ENCODE measurements at places on chromosomes 5 and 9.

GRCh38 chr9:112505607-112506006, 19.0 kb downstream of the KIAA1958 start:
- DNase-seq = no peak

DNA sequence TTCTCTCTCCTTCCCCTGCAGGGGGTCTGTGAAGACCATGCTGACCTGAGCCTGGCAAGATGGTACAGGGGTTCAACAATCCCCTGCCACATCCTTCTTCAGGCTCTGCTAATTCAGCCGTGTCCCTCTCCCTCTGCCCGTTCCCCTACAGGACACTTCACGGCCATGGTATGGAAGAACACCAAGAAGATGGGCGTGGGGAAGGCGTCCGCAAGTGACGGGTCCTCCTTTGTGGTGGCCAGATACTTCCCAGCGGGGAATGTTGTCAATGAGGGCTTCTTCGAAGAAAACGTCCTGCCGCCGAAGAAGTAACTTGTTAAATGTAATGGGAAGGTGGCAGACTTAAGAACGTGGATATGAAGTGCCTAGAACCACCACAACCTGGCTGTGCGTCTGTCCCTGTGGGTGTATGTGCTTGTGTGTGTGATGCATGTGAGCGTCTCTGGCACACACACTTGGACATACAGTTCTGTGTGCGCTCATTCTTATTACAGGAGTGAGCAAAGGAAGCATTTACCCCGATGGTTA, 6.9 kb upstream of the CCIN start:
- DNase-seq = no peak

GRCh38 chr5:15266841-15267240, 233.1 kb upstream of the FBXL7 start:
- DNase-seq = no peak

DNA sequence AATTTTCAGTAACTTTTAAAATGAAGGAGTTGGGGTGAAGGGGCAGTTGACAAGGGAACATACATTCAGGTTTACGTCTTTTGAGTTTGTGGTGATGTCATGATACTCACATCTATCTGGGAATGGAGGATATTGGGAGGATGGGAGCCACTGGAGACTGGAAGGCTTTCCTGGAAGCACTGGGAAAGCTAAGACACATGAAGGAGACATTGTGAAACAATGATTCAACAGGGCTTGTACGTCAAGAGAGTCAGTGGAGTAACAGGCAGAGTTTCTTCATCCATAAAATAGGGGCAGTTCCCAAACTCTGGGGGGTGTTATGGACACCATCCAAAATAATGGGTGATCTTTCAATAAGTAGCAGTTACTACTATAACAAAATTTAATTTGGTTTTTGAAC, 572.8 kb downstream of the CCDC171 start:
- DNase-seq = no peak

DNA sequence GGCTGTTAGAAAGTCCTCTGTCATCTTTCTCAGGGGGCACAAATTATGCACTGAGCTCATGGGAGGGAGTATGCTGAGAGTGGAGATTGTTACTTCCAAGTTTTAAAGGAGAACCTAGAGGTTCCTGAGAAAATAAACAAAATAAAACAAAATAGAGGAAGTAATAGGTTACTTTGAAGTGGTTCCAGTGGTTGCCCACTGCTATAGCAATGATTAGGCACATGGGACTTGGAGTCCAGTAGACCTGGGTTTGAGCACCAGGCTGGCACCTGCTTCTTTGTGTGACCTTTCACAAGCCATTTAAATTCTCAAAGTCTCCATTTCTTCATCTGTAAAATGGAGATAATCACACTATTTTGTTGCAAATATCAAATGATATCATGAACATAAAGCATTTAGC, 13.8 kb upstream of the CDC23 start:
- no peak for DNase-seq

DNA sequence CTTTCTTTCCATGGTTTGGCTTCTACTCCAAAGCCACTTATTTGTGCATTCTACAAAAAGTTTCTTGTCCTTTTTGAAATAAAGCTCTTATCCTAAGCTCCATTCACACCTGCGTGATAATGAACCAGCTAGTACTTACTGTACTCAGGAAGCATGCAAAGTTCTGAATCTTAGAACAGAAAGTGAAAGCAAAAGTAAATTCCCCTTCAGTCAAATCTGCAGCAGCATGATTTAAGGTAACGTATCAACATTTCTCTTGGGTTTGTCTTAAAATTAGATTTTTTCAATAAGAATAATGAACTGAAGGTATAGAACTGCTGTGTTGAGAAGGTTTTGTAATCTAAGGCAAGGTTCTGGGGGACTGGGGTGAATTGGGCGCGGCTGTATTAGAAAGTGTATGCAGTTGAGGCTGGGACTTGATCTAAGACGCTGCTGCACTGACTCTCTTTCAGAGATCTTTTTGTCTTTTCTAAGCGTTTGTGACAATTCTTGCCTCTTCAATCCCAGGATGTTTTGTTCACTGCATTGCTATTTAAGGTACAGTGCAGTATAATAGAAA, at the start of gene ERAP2:
Gene ERAP2, plus strand, starts transcription at position 209 of the 559 bp plus-strand sequence. CDS start 3,186 bp downstream, outside the sequence.
- DNase-seq = no peak

DNA sequence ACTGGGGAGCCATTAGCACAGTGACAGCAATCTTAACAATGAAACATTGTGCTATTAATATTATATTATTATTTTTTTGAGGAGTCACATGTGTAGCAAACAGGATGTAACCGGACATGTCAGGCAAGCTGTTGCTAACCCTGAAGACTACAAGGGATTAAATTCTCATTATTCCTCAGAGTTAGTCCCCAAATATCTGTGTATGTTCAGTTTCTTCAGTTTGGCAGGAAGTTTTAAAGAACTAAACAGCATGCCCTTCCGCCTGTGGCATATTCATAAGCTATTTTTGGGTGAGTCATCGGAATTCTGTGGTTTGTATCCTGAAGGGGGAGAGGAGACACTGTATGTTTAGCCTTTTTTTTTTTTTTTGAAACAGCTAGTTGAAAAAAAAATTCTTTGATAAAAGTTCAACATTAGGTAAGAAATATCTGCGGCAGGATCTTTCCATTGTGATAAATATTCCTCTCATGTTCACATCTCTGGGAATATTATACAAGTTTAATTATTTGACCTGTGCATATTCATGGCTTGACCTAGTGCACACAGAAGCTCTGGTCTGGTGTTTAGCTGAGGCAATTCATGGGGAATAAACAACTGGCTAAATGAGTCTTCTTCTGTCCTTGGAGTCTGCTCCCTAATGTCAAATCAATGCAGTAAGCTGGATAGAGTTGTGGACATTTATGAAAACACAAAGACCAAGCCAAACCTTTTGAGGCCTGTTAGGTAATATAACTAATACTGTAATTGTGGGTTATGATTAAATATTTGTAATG, 202.7 kb upstream of the CDKN2B start:
- DNase-seq = no peak

- DNase-seq = no peak
Observed at GRCh38 chr5:140429724-140430123, 28.1 kb downstream of the ANKHD1 start.

DNA sequence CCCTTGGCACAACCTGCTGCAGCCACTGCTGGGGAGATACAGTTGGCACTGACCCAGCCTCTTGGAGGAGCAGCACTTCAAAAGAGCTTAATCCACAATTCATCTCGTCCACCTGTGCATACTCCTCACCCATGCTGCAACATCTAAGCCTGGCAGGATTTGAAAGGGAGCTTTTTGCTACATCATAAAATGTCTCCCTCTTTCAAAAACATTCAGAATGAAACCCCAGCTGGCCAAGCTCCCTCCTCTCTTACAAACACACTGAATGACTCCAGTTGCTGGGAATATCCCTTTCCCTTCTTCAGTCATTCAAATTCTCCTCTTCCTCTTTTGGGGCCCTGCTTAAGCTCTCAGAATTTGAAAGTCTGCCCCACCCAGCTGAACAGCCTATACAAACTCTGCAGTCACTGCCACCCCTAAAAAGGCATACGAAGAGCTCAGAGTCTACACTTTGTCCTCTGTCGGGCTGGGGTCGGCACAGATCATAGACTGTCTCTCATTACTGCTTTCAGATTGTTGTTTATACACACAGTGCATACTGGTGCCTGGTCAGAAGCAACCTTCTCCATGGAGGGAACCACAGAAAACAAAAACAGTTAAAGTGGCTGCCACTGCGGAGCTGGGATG, 8.8 kb upstream of the C5orf15 start:
- no peak for DNase-seq

DNA sequence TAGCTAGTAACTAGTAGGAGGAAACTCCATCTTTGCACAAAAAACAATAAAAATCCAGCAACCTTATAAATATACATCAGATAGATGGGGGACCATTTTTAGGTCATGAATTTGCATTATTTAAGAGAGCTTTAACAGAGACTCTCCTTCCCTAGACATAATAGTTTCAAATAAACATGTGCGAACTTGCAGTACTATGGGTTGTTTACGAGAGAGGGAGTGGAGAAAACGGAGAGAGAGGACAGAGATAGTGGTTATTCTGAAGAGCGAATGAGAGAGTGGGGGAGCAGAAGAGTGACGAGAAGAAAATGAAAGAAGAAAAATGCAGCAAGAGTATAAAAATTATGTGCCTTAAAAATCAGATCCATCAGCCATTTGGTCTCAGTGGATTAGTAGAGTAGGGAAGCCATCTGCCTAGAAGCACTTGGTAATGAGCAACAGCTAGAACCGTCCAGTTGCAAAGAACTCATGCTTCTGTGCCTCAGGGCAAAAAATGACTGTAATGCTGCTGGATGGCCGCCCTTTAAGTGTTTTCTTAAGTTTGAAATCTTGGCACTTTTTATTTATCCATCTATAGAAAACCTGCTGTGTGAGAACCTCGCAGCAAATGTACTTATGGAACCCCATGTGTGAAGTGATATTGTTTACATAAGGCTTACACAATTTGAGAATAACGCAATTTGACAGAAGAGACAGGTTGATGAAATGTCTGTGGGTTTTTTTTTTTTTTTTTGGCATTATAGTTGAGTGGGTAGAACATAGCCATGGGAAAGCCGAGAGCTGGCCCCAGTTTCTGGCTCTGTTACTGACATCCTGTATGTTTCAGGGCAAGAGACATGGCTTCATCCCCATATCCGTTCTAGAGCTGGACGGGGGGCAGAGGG, 95.6 kb upstream of the ZNF608 start:
- DNase-seq = no peak

GRCh38 chr5:54570916-54571315, 53.4 kb downstream of the SNX18 start:
- DNase-seq = no peak

DNA sequence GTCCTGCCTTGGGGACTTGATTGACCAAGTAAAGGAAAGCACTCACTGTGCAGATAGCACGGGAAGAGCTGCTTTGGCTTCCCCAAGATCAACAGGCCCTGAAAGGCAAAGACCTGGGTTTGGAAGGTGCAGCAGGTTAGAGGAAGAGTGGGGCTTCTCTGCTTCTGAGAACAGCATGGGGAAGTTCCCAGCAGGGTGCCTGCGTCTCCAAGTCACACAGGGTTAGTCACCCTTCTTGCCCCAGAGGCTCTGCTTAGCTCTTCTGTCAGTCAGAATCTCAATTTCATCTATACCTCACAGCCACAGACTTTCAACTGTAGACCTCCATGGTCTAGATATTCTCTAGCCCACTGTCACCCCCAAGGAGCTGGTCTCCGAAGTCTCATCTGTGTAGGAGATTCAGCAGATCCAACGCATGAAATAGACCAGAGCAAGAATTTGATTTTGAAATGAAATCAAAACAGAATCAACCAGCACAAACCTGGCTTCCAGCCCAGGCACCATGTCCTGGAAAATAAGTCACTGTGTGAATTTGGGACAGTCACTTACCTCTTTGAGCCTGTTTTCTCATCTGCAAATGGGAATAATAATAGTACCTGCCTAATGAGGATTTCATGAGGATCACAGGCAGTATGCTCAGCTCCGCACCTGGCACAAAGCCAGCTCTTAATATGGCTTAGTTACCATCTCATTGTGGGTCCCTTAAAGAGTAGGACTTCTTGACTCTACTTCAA, 64.0 kb downstream of the SFXN1 start:
- no peak for DNase-seq

- no peak for DNase-seq
Observed at GRCh38 chr9:87505869-87506678, 8.4 kb downstream of the DAPK1 start.

GRCh38 chr5:117245130-117245529, 670.5 kb upstream of the SEMA6A start:
- no peak for DNase-seq
